HCT116 (cell line): ENCODE measurements at places on chromosomes 11 and 22.

DNA sequence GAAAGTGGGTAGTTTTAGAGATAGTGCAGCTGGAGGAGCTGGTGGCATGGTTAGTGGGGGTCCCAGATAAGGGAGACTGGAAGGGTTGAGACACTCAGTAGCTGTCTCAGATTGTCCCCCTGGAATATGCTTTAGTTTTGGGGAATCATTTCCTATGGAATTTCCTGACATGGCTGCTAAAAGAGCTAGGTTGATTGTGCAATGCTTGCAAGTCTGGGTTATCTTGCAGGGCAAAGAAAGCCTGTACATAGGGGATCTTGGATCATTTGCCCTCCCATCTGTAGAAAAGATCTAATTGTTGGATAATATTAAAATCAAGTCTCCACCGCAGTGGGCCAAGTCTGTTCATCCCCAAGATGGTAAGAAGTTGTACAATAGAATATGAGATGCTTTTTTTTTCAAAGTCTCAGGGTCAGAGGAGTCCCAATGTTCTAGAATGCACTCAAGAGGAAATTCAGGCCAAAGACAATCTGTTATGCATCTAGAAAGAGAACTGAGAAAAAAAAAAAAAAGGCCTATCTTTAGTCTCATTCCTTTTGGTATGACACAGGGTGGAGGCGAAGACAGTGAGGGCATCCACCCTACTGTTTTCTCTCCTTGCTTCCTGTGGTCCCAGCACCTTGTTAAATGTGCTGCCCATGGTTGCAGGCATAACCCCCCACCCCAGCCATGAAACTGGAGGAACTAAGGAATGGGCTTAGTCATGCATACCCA, 20.2 kb downstream of the MS4A6E start:
- DNase-seq = no peak

GRCh38 chr11:66639066-66639813, 737 bp downstream of the RBM4 start:
- DNase-seq = no peak

GRCh38 chr22:47927648-47928210, 1165.3 kb downstream of the TBC1D22A start:
- no peak for DNase-seq

DNA sequence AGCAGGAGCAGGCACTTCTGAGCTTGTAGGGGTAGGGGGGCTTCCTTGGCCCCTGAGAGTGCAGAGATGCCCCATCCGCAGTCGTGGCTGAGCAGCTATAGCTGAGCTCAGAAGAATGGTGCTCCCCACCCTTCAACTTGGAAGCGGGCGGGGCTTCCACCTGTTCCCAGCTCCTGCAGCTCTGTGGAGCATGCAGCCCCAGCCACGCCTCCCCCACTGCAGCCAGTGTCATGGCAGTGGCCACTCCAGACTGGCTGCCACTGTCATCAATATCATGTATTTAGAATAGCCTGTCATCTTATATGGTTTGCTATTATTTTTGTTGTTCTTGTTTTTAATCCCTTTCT, 213.1 kb downstream of the LRRC4C start:
- DNase-seq = no peak

DNA sequence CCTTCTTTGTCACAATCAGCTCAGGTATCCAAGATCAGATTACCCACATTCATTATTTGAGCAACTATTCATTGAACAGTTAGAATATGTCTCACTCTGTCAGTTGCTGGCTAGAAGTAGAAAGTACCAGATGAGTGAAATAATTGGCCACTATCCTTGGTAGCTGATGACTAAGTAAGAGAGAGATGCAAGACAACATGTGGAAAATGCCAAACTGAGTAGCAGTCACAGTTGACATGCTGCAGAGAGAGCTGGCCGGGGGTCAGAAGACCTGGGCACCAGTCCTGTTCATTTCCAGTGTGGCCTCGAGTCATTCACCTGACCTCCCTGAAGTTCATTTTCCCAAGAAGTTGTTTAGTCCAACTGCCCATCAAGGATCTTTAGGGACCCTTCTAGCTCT, 22.5 kb upstream of the SMIM35 start:
- no peak for DNase-seq

DNA sequence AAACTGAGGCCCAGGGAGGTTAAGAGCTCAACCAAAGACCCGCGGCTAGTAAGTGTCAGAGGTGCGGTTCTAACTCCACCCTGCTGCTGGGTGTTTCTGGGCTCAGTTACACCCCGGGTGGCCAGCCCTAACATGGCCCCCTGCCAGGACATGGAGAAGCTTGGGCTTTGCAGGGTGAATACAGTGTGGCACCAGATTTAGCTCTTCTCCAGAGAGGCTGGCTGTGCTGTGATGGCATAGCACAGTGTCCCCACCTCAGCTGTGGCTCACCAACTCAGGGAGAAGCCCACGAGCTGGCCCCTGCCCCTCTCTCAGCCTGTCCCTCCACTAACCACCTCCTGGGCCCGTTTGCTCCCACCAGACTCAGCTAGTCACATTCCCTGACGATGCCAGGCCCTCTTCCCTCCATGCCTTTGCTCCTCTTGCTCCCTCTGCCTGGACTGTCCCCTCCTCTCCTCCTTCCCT, 7.0 kb downstream of the UCP3 start:
- no peak for DNase-seq
